T-helper 9 cell (primary cell): ENCODE measurements at places on chromosomes 4 and X.
A peak's percentile ranks its signal among the peaks of the same experiment; 100 is the strongest.

- no peak for DNase-seq
Observed at GRCh38 chr4:72430050-72430449, 139.0 kb downstream of the ADAMTS3 start.

DNA sequence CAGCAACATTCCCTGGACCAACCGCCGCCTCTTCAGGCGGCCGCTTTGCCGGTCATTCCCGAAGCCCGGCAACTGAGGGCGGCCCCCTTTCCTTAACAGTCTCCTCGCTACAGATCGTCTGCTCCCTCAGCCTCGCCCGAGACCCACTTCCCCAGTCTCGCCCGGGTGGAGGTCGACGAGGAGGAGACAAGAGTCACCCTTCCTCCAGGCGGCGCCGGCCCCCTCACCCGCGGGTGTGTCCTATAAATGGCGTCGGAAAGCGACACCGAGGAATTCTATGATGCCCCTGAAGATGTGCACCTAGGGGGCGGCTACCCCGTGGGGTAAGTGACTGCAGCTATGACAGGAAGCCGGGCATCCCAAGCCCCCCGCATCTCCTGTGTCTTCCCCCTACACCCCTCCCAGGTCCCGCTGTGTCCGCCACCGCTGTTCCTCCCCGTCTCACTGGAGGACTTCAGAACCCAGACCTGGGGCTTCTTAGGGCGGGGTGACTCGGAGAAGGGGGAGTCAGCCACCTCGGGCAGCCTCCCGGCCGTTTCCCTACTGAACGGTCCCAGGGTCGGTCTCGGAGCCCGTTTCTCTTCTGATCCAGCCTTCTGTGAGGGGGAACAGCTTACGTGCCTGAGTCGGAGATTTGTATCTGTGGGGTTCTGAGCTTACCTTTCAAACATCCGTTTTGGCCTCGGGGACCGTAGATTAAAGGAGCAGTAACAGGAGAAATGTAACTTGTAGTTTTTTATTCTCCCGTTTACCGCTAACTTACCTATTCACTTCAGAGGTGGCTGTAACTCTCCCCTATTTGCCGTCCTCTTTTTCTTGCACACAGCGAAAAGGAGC is 570 bp downstream of the WDR44 start:
- DNase-seq, result peak; percentile 52

DNA sequence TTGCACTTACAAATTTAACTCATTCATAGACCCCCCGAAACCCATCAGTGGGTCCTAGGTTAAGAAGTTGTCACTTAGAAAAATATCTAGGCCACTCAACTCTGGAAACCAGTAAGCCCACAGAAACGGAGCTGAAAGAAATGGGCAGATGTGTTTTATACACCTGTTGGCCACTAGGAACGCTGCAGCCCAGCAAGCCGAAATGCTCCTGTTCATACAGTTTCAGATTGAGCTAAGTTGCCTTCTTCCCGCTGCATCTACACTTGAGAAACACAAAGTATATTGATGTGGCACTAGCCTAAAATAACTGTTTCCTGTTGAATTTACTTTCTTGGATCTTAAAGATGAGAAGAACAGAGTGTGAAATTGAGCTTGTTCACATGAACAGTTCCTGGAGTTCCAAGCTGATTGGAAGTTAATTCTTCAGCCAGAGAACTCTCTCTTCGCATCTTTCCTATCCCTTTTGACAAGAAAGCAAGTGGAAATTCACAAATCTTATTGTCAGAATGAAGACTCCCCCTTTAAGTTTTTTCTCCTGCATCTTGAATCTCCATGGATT is 174.1 kb downstream of the RBMX2 start:
- peak; percentile 0 for DNase-seq

GRCh38 chr4:116736756-116737155 is 348.6 kb downstream of the TRAM1L1 start:
- no peak for DNase-seq

- DNase-seq, result no peak
Observed at GRCh38 chr4:10011885-10012284, 9.4 kb downstream of the SLC2A9 start.

GRCh38 chr4:167435786-167436185 is 201.5 kb upstream of the SPOCK3 start:
- DNase-seq, result no peak

- no peak for DNase-seq
Observed at GRCh38 chr4:122663814-122664610, 43.1 kb upstream of the IL21 start.

- DNase-seq, result no peak
Observed at GRCh38 chr4:151901631-151902030, 140.8 kb upstream of the GATB start.
